Iris pigment epithelial cell (primary cell): ENCODE measurements at places on chromosomes 2 and 18.

- DNase-seq = no peak
Observed at GRCh38 chr18:58638441-58638840, 9.6 kb upstream of the ALPK2 start.

DNA sequence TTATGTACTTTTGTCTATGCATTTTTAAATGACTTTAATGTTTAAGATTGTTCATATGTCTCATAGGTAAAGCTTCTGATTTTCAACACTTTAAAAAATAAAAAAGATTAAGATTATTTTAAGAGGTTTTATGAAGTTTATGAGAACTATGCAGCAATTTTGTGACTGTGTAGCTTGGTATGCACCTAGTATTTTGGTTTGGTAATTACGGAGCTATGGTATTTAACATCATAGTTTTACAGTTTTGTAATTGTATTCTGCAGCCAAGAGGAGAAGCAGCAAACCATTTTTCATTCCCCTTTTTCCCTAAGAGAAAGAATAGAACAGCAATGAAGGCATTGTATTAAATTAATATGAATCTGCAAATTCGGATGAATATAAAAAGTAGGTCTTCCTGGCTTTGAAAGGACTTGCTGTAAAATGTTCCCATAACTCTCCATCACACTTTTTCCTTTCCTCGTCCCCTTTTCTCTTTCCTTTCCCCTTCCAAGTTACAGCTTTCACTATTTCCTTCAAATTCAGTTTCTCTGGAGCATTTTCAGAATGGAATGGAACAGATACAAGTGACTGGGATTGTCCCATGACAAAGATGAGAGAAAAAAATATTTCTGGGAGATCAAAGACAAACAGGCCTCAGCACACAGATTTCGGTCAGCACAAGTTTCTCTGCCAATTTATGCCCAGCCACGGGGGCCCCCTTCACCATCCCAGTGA, 26.1 kb upstream of the PIEZO2 start:
- peak; percentile 76 for DNase-seq

DNA sequence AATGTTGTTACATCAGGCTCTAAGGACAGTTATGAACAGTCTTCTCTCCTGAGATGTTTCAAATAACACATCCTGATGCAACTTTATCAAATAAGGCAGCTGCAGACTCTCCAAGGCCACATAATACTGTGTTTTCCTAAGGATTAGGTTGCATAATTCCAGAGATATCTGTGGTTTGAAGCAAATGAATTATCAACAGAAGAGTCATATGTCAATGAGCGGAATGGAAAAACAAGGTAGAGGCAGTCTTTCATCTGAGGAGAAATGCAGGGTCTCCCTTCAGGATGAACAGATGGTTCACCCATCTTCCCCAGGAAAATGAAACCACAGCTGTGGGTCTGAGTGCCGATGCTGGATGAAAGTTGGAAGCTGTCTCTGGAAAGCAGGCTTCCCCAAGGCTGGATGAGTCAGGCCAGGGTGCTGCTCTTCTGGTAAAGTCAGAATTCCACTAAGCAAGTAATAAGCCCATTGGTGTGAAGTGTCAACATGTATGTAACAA, 22.2 kb downstream of the LYG1 start:
- DNase-seq = peak; percentile 94

DNA sequence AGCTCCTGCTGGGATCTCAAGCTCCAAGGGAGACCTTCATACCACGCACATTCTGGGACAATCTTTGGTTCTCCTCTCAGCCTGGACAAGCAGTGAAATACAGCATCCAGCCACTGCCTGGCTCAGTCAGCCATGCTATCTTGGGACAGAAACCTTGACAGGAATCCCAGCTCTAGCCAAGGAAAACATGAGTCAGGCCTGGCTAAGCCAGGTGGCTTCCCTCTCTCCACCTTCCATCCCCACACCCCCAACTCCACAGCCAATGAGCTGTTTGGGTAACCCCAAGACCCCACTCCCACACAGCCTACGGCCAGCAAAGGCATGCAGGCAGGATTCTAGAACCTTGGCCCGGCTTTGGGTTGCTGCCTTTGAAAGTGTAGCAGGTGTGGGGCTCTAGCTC, 64.9 kb downstream of the MCFD2 start:
- DNase-seq = peak; percentile 91

DNA sequence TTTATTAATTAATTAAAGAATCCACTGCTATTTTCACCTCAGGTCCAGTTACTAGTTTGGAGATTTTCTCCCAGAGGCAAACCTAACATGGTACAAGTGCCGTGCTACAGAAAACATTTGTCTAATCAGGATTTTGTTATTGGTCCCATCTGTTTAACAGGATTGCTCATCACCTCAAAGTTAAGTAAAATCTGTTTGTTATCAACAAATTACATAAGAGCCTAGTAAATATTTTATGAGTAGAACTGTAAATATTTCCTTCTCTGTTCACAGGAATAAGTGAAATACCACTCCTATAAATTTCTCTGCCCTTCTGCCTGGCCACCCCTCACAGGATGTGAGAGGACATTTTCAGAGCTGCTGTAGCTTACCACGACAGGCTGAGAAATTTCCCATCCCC, 200.2 kb downstream of the RAD51AP2 start:
- DNase-seq = no peak

GRCh38 chr2:209383212-209383611, 40.6 kb upstream of the MAP2 start:
- DNase-seq = peak; percentile 95
